Activated naive CD4-positive, alpha-beta T cell treated with anti-CD3 and anti-CD28 coated beads, Interleukin-2, amount 50 U/mL, for 72 hours (primary cell): ENCODE measurements at places on chromosomes 1 and 21.

- DNase-seq, result peak; percentile 28
Observed at GRCh38 chr1:153957744-153958110, 685 bp downstream of the CRTC2 start.

GRCh38 chr1:63407002-63407401 lies 39.6 kb downstream of the ALG6 start:
- no peak for DNase-seq

- no peak for DNase-seq
Observed at GRCh38 chr1:226420328-226420727, 12.4 kb upstream of the PARP1 start.

- no peak for DNase-seq
Observed at GRCh38 chr1:219708919-219709543, 96.1 kb upstream of the ZC3H11B start.

DNA sequence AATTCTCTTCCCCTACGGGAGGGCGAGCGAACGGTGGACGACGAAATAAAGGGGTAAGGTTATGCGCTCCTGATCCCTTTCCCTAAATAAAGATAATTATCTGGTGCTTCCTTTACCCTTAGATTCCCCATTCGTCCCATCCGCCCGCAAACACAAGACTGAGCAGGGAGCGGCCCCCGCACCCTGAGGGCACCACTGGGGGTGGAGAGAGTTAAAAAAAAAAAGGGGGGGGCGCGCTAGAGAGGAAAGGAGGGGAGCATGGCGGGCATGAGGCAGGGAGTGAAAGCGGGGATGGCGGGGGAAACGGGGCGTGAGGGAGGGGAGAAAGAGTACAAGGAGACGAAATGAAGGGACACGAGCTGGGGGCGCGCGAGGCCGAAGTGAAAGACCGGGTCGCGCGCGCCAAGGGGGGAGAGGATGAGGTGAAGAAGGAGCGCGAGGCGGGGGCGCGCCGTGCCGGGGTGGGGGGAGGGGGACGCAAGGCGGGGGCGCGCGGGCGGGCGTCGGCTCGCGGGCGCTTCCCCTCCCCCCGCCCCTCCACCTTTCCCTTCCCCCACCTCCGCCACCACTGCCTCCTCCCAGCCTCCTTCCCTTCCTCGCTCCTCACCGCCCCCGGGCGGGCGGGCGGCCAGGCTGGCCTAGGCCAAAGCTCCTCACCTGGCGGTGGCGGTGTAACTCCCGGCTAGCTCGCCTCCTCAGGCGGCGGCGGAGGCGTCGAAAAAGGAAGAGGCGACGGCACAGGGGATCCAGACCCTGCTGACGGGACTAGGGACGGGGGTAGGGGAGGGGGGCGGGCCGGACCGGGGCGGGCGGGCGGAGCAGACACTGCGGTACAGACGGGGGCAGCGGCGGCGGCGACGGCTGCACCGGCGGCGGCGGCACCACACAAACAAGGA lies 448 bp downstream of the GATAD2B start:
- no peak for DNase-seq
